ENCODE measurements at places on chromosomes 2 and 18.

- DNase-seq = no peak
These were observed 154.3 kb downstream of the RNF152 start for GRCh38 chr18:61738488-61738887.

GRCh38 chr2:8680822-8681760 is 765 bp upstream of the ID2 start:
- peak; percentile 67 for DNase-seq

- DNase-seq = no peak
These were observed 284.6 kb upstream of the LRP1B start for GRCh38 chr2:142415461-142415860.

DNA sequence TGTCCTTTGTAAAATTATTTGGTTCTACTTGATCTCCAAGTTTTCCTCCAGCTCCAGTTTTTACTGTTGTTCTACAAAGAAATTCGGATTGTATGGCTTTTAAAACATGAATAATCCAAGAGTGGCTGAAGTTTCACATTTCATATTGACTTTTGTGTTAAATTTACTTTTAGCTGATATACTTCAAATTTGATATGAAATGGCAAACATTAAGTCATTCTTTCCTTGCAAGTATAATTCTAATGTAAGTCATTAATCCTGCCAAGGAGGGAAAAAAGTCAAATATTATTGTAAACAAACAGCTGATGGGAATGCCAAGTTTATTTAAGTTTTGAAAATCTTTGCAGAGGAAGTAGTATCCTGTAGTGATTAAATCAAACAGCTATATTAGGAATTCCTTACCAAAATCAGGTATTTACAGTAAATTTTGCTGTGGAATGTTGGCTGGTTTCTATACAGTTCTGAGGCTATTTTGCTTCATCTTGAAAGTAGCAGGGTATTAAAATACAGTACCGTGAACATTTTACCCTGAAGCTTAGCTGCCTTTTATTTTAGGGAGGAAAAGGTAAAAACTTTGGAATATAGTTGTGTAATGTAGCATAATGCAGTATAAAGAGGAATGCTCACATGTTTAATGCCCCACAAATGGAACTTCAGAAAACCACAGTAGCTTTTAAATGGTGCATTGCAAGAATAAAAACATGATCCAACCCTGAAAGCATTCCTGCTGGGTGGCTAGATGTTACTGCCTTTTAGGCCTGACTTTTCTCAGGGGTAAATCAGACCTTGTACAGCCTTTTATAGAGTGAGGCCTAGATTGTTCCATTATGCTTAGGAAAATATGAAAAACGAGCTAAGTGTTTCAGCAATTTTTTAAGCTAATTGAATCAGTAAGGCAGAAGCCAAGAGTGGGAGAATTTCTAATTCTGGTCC is 62.7 kb upstream of the NT5C1B start:
- no peak for DNase-seq

DNA sequence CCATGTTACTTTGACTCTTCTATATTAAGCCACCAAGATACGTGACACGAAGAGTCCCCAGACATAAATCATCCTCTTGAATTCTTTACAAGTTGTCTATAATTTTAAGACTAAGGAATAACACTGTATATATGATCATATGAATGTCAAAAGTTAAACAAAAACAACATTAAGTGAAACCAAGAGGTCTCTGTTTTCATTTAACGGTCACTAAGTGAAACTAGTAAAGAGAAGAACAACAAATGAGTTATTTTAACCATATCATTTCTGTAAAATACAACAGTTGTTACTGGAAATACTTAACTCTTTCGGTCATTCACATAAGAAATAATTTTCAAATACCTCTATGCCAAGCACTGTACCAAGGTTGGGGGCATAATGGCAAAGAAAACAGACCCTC is 45.7 kb upstream of the STK17B start:
- no peak for DNase-seq

DNA sequence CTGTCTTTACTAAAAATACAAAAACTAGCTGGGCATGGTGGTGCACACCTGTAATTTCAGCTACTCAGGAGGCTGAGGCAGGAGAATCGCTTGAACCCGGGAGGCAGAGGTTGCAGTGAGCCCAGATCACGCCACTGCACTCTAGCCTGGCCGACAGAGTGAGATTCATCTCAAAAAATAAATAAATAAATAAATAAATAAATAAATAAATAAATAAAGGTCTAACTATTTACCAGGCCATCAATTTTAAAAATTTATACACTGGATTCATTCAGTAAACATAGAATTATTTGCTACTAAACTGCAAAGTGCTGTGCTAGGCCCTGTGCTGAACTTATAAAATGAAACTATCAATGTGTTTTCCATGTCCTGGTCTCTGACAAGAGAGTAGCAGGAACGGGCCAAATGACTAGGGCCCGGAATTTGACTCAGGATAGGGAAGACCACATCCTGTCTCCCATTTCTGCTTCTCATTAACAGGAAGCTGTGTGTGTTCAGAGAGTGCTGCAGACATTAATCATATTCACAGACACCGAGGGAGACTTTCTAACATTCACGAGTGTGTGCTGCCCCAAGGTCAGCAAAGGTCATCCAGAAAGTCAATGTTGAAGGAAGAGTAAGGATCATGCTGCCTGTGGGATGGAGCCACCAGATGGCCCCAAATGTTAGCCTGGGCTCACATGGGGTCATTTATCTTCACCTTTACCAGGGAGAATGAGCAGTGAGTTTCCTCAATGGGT is 95.8 kb downstream of the SPP2 start:
- no peak for DNase-seq

DNA sequence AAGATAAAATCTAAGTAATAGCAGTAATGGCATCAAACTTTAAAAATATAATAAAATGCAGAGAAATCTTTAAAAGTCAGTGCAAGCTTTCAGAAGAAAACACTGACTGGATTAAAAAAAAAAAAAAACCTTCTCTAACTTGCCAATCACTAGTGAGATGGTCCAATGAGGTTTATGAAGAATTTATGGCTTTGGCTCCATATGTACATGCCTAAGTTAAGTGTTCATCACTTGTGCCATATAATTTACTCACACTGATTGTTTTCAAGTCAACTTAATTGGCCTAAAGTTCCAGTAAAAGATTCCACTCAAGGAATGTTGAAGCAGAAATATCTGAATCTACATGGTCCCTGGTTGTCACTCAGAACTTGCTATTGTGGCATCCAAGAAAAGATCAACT is 40.7 kb upstream of the RAB27B start:
- DNase-seq = no peak

DNA sequence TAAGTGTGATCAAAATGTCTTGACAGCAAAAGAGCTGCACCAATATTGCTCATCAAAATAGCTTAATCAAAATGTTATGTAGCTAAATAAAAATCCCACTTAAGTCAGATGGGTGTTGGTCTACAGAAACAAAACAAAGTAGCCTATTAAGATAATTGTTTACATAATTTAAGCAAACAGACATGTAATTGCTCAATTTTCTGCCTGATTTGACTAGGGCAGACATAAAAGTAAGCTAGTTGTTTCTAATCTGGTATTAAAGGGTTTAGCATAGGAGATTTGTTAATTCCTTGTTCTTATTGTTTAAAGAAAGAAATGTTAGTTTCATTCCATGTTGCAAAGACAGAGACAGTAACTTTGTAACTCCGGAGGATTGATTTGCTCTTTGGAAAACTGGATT is 11.5 kb upstream of the FEZ2 start:
- no peak for DNase-seq

DNA sequence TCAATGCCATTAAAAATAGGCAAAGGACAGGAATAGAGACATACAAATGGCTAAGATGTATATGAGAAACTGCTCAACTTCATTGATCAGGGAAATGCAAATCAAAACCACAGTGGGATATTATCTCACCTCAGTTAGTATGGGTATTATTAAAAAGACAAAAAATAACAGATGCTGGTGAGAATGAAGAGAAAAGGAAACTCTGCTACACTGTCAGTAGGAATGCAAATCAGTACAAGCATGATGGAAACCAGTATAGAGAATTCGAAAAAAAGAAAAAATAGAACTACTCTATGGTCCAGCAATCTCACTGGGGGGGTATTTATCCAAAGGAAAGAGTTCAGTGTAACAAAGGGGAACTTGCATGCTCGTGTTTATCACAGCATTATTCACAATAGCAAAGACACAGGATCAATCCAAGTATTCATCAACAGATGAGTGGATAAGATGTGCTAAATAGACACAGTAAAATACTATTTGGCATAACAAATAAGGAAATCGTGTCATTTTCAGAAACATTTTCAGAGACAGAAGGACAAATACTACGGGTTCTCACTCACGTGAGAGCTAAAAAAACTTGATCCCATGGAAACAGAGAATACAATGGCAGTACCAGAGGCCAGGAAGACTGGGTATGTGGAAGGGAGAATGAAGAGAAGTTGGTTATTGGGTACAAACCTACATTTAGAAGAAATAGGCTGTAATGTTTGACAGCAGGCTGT is 60.6 kb downstream of the CCDC74A start:
- DNase-seq = no peak

- no peak for DNase-seq
These were observed 197.8 kb downstream of the RDH14 start for GRCh38 chr2:18362696-18363095.

DNA sequence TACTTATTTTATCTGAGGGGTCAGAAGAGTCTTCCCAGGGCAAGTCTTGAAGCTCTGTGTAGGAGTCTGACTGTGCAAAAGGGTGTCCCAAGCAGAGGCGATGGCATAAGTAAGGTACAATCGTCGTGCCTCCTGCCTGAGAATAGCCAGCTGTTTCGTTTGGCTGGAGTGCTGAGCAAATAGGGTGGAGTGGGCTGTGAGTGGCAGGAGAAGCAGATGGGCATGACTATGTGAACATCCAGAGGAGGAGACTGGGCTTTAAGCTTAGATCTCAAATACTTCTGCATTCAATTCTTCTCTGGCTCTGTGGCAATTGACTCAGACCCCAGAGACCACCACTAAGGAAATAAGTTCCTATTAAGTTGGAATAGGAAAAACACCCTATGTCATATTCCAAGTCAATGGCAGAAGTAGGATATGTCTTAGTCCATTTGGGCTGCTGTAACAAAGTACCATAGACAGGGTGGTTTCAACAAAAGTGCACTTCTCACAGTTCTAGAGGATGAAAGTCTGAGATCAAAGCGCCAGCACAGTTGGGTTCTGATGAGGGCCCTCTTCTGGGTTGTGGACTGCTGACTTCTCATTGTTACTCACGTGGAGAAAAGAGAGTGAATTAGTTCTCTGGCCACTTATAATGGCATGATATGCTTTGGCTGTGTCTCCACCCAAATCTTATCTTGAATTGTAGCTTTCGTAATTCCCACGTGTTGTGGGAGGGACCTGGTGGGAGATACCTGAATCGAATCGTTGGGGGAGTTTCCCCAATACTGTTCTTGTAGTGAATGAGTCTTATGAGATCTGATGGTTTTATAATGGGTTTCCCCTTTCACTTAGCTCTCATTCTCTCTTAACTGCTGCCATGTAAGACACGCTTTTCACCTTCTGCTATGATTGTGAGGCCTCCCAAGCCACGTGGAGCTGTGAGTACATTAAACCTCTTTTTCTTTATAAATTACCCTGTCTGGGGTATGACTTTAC is 120.2 kb downstream of the LPIN1 start:
- DNase-seq = no peak

GRCh38 chr2:236974148-236974547 is 111.5 kb upstream of the COPS8 start:
- no peak for DNase-seq

DNA sequence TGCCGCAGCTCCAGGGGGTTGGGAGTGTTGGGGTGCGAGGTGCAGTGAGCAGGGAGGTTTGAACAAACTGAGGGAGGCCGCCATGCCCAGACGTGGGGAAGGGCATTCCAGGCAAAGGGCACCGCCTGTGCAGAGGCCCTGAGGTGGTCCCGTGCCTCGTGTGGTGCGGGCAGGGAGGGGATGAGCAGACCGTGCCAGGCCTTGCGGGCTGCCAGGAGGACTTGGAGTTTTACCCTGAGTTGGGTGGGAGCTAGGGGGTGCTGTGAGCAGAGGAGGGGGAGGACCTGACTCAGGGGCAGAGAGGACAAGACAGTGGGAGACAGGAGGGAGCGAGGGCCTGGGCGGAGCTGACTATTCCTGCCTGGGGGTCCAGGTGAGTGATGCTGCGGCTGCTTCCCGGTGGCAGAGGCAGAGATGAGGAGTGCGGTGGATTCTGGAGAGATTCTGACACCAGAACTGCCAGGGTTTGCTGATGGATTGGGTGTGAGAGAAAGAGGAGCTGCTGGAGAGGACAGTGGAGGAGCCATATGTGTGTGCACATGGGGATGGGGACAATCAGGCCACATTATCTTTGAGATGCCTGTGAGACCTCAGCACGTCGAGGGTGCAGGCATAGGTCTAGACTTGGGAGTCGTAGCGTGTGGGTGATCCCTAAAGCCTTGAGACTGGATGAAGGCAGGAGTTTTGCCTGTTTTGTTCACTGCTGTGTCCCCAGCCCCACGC is 23.4 kb downstream of the ZAP70 start:
- DNase-seq = no peak

DNA sequence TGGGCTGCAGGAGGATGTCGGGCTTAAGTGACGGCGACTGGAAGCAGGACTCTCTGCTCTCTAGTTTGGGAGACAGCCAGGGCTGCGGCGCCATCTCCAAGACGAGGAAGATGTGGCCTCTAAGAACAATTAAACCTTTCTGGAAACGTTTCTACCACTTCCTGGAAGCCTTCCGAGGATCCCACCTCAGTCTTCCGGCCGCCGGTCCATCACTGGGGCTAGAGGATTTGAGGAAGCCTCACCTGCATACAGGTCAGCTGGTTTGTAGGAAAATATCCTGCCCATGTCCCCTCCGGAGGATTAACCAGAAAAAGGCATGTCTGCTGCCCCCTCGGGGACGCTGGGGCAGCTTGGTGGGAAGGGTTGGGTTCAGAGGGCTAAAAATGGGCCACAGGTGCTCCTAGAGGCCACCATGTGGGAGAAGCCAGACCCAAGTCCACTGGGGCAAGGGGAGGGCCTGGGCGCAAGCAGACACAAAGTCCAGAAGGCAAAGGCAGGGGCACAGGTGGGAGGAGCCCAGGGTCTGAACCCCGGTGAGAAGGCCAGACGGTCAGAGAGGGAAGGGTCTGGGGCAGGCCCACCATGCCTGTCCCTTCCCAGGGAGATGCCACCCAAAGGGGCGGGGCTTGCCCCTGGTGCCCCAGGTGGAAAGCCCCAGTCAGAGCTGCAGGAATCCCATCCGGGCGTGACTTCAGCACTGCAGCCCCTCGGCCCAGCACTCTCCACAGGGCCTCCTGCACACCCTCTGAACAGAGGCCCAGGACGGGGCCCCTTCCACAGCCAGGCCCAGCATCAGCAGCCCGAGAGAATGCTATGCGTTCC is 82.2 kb upstream of the ID2 start:
- no peak for DNase-seq
